Caco-2 (cell line): ENCODE measurements at places on chromosomes 13 and 19. TPM values are rescaled to one million over a fixed set of nuclear protein-coding genes. Genes with fewer than 3 reads are reported as not detected.

Gene SHISA7
- not detected in 2 replicates for total RNA-seq

Gene TRIM13
- total RNA-seq, result 16.5 and 21.0 TPM in 2 replicates

Gene HTR2A
- total RNA-seq, result not detected in 2 replicates

Gene ANKLE1
- 14.3 and 17.4 TPM in 2 replicates for total RNA-seq

Gene LILRB2
- not detected in 2 replicates for total RNA-seq
